Glutamatergic neuron (in vitro differentiated cells): ENCODE measurements at places on chromosomes 3 and 15. TPM values are rescaled to one million over a fixed set of nuclear protein-coding genes. Genes with fewer than 3 reads are reported as not detected.

GRCh38 chr3:71341721-71342120, 241.8 kb downstream of the FOXP1 start:
- DNase-seq = no peak

GRCh38 chr15:23606226-23606625, 40.8 kb downstream of the MKRN3 start:
- no peak for DNase-seq

DNA sequence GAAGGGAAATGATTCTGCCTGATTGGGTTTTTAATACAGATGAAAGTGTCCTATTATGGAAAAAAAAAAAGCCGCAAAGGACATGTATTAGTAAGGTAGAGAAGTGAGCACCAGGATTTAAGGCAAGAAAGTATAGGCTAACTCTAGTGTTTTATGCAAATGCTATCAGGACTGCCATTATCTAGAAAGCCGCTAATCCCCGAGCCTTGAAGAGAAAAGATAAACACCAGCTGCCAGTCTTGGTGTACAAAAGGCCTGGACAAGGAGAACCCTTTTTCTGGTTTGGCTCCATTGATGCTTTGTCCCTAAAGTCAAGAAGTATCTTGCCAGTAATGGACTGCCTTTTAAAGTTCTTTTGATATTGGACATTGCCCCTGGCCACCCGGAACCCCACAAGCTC, 8.6 kb upstream of the TRIM59 start:
- DNase-seq = no peak

- peak; percentile 54 for DNase-seq
Measured at GRCh38 chr15:45136378-45136764, 6.6 kb downstream of the DUOX1 start.

Gene PP2D1
- total RNA-seq = not detected

Gene FRMD5
- total RNA-seq = 43.8 TPM
